ENCODE measurements at places on chromosomes 3 and 15.

- no peak for DNase-seq
Measured at GRCh38 chr3:66092175-66092995, 53.7 kb upstream of the MAGI1 start.

DNA sequence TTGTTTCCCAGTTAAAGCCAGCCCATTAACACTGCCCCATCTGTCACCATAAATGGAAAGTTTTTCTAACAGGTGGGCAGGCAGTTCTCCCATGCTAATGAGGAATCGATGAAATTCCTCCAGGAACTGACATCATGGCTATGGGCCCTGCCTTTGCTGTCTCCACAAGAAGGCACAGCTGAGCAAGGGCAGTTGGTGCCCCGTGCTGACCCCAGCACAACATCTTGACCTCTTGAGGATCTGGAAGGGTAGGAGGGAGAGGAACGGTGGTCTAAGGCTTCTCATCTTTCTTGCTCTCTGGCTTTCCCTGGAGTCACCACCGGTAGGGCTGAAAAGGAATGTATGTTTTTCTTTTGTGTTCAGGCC lies 46.7 kb downstream of the CHCHD6 start:
- DNase-seq, result no peak

GRCh38 chr3:5811016-5811415 lies 623.5 kb downstream of the EDEM1 start:
- DNase-seq, result no peak

DNA sequence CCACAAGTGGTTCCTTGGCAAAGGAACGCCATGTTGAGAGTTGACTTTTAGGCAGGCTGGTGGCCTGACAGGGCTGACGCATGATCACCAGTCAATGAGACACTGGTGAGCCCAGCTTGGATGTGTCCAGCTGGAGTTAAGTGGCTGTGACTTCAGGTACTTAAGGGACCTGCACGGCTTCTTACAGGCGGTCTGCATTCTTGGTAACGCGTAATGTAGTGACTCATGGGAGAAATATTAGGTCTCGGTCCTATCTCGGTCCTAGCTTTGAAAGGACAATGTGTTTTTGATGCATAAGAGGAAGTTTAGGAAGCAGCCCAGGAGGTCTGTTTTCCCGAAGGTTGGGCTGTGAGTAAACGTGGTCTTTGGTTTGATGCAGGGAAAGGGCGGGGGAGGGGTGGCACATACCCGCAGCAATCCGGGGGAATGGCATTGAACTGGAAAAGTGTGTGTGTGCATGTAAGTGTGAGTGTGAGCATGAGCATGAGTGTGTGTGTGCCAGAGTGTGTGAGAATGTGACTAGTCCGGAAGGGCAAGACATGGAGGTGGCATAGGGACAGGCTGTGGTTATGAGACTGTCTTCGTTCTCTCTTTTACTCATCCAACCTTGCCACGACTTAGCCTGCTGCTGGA lies 55.3 kb downstream of the FAM43A start:
- DNase-seq, result peak; percentile 58

- DNase-seq, result no peak
Measured at GRCh38 chr3:46989146-46989810, 9.8 kb downstream of the NBEAL2 start.

GRCh38 chr3:157384031-157384430 lies 52.6 kb upstream of the PTX3 start:
- no peak for DNase-seq

- DNase-seq, result no peak
Measured at GRCh38 chr3:128040660-128041059, 11.6 kb upstream of the SEC61A1 start.

DNA sequence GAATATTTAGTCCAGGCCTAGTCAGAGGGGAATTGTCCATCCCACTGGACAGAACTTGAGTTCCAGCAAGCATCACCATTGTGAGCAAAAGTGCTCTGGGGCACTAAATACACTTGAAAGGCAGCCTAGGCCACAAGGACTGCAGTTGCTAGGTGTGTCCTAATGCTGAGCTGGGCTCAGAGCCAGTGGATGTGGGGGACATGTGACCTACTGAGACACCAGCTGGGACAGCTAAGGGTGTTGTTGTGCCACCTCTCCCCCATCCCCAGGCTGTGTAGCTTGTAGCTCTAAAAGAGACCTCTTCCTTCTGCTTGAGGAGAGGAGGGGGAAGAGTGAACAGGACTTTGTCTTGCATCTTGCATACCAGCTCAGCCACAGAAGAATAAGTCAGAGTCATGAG lies 120.9 kb downstream of the DTWD1 start:
- DNase-seq, result no peak

DNA sequence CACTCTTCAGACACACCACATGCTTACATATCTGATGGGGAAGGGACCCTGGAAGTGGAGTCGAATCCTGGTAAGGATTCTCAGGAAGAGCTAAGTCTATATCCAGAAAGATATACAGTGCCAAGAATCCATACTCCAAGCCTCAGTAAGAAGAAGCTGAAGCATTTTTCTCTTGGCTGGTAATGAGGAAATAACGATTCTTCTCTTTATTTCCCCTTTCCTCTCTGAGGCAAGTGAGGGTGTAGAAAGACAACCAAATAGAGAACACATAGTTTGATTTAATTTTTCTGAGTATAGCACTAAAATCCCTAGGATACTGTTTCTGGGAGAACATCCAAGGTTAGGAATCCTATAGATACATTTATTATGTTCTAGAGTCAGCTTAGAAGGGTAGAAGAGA lies 857.3 kb downstream of the TUSC7 start:
- DNase-seq, result no peak

DNA sequence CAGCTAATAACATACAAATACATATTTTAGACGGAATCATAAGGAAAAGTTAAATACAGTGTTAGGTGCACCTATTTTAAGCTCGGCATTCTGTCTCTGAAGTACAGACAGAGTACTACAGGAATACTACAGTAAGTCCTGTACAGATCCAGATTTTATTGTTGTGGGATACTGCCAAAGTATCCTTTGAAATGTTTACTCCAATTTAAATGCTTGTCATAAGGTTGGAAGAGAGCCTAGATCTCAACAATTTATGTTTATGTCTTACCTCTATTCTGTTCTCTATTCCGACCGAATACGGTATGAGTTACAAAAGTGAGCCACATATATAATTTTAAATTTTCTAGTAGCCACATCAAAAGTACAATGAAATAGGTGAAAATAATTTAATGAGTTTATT lies 25.3 kb downstream of the PLD1 start:
- no peak for DNase-seq

DNA sequence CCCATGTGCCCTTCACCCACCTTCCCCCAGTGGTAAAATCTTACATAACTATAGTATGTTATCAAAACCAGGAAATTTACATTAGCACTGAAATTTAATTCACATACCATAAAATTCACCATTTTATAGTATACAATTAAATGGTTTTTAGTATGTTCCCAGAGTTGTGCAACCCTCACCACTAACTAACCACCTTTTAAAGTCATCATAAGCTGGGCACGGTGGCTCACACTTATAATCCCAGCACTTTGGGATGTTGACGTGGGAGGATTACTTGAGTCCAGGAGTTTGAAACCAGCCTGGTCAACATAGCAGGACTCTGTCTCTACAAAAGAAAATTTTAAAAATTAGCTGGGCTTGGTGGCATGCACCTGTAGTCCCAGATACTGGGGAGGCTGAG lies 13.7 kb downstream of the FRMD5 start:
- no peak for DNase-seq

DNA sequence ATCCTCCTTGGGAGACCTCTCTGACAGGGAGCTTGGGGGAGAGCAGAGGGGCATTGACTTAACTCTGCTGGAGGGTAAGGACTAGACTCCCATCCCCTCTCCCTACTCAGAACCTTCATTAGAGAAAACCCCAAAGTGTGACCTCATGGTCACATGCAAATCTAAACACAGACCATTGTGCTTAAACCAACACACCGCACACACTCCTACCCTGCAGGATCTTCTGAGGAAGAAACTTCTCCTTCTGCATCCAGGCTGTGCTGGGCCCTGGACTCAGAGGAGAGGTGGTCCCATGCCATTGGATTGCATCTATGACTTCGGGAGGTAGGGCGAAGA lies 805 bp upstream of the PARP16 start:
- DNase-seq, result no peak

GRCh38 chr3:165206454-165207266 lies 10.5 kb upstream of the SLITRK3 start:
- DNase-seq, result peak; percentile 91

- no peak for DNase-seq
Measured at GRCh38 chr3:151230646-151231045, 27.6 kb upstream of the GPR171 start.

Data from hepatocyte (in vitro differentiated cells).